ENCODE measurements at places on chromosomes 12 and 14. TPM values are rescaled to one million over a fixed set of nuclear protein-coding genes. Genes with fewer than 3 reads are reported as not detected.

- no peaks in the 10 kb centered on the region for H3K27me3 ChIP-seq
- H3K36me3 ChIP-seq, result no peaks in the 10 kb centered on the region
- no peak overlapping the region for H3K27ac ChIP-seq
- H3K4me1 ChIP-seq, result no peaks in the 10 kb centered on the region
- DNase-seq, result no peak
Measured at GRCh38 chr14:79437951-79438350, 773.4 kb downstream of the DIO2 start.

DNA sequence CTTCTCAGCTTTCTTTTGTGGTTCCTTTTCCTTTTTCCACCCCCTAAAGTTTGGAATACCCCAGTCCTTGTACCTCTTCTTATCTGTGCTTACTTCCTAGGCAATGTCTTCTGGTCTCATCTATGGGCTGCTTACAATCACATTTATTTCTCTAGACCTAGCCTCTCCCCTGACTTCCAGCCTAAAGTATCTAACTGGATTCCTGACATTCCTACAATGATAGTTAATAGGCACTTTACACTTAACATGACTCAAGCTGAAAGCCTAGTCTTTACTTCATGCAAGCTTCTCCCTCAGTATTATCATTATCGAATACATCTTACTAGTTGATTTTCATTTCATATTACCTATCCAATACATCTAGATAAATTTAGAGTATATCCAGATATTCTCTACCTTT is 21.2 kb downstream of the CLECL1 start:
- H3K4me1 ChIP-seq, result peaks cover 41% of the 10 kb centered on the region
- H3K27me3 ChIP-seq, result no peaks in the 10 kb centered on the region
- H3K4me3 ChIP-seq, result no peak overlapping the region
- DNase-seq, result no peak
- peaks cover 18% of the 10 kb centered on the region for H3K36me3 ChIP-seq
- H3K27ac ChIP-seq, result no peak overlapping the region

CLEC1B gene
- not detected for total RNA-seq

GRCh38 chr14:22194664-22195063 is 394.4 kb downstream of the DAD1 start:
- H3K27me3 ChIP-seq, result no peaks in the 10 kb centered on the region
- H3K4me3 ChIP-seq, result no peak overlapping the region
- no peaks in the 10 kb centered on the region for H3K36me3 ChIP-seq
- DNase-seq, result no peak
- no peak overlapping the region for H3K27ac ChIP-seq
- no peaks in the 10 kb centered on the region for H3K4me1 ChIP-seq

DNA sequence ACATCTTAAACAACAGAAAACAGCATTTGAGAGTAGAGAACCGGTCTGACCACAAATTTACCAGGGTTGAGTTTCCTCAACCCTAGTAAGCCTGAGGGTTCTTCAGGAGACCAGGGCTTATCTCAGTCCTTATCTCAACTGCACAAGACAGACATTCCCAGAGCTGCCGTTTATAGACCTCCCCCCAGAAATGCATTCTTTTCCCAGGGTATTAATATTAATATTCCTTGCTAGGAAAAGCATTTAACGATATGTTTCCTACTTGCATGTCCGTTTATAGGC is 12.3 kb downstream of the TMEM117 start:
- no peaks in the 10 kb centered on the region for H3K27me3 ChIP-seq
- H3K36me3 ChIP-seq, result peaks cover 12% of the 10 kb centered on the region
- H3K4me1 ChIP-seq, result peaks cover 5% of the 10 kb centered on the region
- DNase-seq, result no peak

ADIPOR2 gene
- 83.3 TPM for total RNA-seq

DNA sequence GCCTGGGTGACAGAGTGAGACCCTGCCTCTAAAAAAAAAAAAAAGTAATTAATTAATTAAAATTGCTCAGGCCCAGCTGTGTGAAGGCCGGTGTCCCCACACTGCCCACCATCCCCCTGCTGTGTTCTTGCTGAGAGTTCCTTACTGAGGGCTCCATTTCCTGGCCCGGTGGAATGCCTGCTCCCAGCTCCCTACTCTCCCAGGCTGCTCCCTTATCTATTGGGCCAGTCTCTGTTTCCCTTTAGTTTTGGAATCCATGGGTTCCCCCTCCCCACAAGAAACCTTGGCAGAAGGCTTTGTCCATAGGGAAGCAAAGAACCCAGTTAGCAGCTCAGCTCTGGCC is 19.0 kb downstream of the MLXIP start:
- no peak overlapping the region for H3K4me3 ChIP-seq
- no peak overlapping the region for H3K27ac ChIP-seq
- DNase-seq, result no peak
- H3K36me3 ChIP-seq, result peaks cover 2% of the 10 kb centered on the region
- peaks cover 39% of the 10 kb centered on the region for H3K4me1 ChIP-seq
